Activated T-cell treated with anti-CD3 and anti-CD28 coated beads, Interleukin-2, amount 50 U/mL, for 48 hours (primary cell): ENCODE measurements at places on chromosomes 5 and 9.

- DNase-seq: no peak
These were observed 32.6 kb downstream of the CD180 start for GRCh38 chr5:67163863-67164595.

DNA sequence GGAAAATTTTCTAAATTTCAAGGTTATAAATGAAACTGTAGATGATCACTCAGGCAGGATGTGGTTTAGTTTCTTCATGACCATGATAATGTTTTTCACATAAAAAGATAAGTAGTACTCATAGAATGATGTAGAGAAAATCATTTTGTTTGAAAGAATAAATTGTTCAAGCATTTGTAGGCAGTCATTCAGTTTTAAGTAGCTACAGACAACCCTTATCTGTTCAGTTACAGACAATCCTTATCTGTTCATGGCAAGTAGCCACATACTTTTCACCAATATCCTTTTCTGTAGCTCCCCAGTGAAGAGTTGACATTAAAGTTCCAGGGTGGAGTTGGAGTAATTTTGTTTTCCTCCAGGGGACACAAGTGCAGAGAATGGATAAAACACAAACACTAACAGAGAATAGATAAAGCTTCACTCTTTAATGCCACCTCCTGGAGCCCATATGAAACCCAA is 278.1 kb upstream of the TNC start:
- no peak for DNase-seq

- DNase-seq: no peak
These were observed 275.4 kb upstream of the IRX4 start for GRCh38 chr5:2158109-2158508.

- DNase-seq: no peak
These were observed 101.3 kb downstream of the WDR41 start for GRCh38 chr5:77390795-77391194.

GRCh38 chr9:110087605-110088004 is 120.4 kb downstream of the C9orf152 start:
- no peak for DNase-seq

DNA sequence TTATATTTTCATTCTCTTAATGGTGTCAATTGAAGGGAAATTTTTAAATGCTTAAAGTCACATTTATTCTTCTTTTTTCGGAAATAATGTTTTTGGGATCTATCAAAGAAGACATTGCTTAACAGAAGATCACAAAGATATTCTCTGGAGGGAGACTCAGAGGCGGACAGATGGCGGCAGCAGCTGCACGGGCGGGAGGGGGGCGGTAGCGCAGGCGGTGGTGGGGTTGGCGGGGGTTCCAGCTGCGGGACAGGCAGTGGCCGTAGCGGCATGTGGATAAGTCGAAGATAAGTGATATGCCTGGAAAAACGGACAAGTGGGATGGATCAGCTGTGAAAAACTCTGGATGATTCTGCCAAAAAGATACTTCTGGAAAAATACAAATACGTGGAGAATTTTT is 31.6 kb upstream of the ZDHHC11B start:
- DNase-seq: no peak

- DNase-seq: no peak
These were observed 199.5 kb downstream of the FOXD4L6 start for GRCh38 chr9:40928803-40929487.

- no peak for DNase-seq
These were observed 88.6 kb downstream of the PPP2R2B start for GRCh38 chr5:146789712-146790653.

DNA sequence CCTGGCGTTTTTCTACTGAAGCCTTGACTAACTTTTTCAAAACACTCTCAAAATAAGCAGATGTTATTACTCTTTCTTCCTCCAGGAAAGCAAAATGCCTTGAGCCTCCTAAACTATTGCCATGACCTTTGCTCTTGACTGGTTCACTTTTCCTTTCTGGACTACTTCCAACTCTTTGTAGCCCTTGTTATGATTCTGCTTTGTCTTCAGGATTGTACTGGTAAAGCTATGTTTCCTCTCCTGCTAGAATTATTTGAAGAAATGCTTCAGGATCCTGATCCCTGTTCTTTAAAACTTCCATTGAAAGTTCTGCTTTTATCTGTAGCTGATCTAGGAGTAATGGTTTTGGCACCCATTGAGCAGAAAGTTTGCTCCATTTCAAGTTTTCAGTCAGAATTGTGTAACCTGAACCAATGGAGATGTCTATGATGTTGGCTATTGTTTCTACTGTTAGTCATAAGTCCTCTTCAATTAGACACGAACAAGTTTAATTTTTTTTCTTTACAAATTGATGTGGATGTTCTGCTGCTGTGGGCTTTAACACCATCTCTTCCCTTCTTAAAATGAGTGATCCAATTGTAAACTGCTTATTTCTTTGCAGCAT is 1356.4 kb downstream of the EFNA5 start:
- DNase-seq: no peak

DNA sequence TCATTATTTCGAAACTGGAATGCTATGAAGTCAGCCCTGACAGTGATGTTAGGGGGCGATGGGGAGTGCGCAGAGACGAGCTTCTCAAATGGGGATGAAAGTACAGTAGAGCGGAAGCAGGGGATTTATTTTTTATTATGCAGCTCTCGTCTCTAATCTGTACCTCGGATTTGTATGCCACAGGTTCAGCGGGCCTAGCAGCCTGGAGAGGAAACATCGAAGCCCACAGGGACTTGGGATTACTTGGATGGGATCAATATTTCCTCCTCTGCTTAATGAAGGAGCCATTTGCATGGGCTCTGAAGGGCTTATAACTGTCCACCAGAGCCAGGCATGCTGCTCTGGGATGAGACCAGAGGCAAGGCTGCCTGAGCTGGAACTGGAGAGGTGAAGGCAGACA is 133.5 kb upstream of the RAPGEF1 start:
- DNase-seq: no peak

DNA sequence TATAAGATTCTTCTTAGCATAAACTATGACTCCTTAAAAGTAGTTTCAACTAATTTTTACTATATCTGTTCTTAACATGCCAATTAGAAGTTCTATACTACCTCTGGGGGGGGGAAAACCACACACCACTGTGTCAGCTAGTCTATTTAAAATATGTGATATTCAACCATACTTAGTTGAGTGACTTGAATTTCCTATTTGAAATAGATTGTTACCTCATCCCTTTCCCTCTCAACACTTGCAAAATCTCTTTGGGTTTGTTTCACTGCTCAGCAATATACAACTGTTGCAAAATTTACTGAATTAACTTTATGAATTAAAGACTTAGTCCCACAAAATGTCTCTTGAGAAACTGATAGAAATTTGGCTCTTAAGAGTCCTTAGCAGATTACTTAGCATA is 151.1 kb upstream of the POU5F2 start:
- no peak for DNase-seq

- no peak for DNase-seq
These were observed 102.6 kb downstream of the CDC42SE2 start for GRCh38 chr5:131366428-131366827.

DNA sequence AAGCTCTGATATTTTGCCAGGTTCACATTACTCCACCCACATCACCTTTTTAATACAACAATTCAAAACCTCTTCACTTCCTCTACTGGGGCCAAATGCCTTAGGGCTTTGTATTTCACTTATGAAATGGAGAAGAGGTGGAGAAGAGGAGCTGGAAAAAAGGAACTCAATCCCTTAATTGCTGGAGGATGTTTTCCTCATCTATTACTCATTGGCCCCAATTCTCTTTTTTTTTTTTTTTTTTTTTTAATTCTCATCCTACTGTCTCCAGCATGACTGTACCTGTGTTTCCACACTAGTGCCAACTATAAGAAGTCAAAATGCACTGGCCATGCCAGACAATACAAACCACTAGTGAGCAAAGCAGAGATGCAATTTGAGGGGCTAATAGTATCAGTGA is 20.9 kb downstream of the FAM13B start:
- DNase-seq: no peak

DNA sequence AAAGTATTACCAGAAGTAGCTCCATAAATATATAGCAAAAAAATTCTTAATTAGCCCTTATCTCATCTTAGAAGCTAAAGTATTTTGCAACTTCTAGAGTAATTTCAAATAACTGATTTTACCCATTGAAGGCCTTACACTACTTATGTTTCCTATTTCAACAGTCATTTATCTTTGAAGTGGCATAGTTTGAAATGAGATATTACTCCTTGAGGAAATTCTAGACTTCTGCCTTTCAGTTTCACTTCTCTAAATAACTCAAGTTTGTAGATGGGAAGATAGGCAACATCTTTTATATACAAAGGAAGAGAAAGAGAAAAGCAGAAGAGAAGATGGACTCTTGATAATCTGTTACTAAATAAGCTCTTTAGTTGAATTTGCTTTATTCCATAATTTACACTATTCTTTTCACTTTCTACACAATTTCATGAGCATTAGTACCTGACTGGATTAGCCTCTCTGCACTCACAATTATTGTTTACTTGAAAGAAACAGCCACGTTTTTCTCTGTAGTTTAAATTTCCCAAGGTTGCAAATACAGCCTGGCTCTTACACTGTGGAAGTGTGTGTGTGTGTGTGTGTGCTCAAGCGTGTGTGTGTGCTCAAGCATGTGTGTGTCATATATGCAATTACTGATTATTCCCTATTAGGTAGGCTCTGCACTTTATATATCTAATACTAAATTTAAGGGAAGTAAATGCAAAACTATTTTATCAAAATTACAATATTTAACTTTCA is 60.6 kb upstream of the EMB start:
- DNase-seq: no peak

DNA sequence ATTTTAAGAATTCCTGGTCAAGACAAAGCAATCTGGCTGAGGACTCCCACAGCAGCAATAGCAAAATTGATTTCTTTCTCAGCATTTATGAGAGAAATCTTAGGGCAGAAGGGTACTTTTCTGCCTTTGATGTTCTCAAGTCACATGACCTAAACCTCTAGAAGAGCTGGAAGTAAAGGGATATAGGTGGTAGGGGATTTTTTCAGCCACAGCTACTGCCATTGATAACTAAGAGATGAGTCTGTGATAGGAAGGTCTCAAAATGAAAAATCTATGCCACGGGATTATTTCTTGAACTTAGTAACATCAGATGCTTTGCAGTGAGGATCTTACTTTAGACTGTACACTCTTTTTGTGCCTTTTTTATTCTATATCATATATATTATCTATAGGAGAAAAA is 35.6 kb downstream of the IL6ST start:
- DNase-seq: no peak

DNA sequence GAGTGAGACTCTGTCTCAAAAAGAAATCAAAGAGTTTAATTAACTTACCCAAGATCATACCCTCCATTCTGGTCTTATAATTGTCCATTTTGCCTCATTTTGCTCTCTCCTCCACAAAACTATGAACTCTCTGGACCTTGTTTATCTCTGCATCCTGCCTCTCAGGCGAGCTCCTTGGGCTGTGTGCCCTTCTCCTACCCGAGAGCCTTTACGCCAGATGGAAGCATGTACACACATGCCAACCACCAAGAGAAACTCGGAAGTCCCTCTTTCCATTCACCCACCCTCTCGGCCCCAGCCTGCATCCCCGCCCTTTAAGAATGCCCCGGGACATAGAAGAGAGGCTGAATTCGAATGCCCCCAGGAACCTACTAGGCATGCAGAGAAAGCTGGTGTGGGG is 25.9 kb downstream of the CPLX2 start:
- DNase-seq: no peak
